ENCODE measurements at places on chromosomes 2 and 18.

GRCh38 chr2:86476918-86477317, 35.7 kb downstream of the KDM3A start:
- no peak for DNase-seq

DNA sequence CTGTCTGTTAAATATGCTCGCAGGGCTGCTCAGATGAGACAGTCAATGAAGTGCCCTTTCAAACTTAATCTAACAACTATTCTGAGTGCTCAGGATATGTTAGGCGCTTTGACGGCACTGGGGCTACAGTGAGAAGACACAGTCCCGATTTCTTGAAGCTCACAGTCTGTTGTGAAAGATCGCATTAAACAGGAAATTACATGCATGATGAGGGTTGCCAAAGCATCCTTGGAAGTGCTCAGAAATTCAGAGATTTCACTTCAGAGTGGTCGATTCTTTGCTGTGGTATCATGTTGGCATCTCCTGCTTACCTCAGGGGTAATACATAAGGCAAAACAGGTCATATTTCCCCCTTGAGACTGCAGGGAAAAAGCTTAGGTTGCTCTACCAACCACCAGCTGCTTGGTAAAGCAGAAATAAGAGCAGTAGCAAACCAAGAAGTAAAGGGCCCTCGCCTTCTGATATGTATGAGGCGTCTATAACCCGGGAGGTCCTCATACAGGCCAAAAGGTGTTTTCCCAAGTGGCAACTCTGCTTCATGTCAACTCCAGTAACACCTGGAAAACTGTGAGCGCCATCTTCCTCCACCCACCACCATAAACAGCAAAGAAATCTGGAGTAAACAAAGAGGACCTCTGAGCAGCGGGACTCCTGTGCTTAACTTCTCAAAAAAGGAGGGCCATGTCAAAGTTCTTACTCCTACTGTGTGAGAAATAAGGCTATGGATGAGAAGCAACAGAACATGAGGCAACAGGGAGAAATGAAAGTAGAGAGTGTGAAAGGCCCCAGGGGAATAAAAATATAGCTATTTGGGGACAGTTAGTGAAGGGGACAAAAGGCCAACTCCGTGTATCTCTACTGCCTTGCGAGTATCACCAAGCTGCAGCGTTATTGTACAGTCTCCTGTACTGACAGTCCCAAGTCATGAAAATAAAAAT, 79.3 kb downstream of the CLHC1 start:
- DNase-seq = no peak

- no peak for DNase-seq
Measured at GRCh38 chr18:58490238-58490637, 138.7 kb downstream of the ALPK2 start.

GRCh38 chr2:218035463-218036100, 32.8 kb upstream of the TNS1 start:
- DNase-seq = no peak

GRCh38 chr2:151945186-151945585, 117.0 kb upstream of the ARL5A start:
- DNase-seq = no peak

GRCh38 chr2:234814374-234814773, 137.4 kb upstream of the SH3BP4 start:
- no peak for DNase-seq

DNA sequence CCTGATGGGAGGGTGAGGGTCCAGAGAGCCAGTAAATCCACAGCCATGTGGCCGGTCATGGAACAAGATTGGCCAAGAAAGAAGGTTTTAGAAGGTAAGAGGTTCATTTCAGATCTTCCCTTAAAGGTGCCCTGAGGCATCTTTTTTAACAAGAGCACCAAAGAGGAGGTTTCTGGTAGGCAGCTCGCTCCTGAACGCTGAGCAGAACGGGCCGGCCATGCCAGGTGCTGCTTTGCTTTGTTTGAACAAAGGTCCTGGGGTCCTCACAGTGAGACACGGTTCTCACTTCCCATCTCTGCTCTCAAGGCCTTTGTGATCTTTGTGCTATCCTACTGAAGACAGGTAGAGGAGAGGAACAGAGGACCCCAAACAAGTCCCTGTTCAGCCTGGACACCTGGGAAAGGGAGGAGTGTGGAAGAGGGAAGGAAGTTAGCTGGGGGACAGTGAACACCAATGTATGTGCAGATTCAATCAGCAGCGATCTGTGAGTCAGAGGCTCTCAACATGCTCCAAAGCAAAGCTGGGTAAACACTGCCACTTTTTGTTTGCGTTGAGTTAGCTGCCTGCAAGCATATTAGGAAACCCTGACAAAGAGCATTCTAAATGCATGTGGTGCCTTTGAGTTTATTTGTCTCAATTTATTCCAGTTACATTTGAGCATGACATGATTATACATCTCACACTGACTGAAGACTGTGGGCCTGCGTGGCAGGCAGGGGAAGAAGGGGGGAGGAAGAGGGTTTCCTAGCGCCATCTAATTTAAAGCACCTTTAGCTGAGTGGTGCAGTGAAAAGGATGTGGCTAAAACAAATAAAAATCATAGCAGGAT, 102.4 kb downstream of the ASB1 start:
- no peak for DNase-seq

DNA sequence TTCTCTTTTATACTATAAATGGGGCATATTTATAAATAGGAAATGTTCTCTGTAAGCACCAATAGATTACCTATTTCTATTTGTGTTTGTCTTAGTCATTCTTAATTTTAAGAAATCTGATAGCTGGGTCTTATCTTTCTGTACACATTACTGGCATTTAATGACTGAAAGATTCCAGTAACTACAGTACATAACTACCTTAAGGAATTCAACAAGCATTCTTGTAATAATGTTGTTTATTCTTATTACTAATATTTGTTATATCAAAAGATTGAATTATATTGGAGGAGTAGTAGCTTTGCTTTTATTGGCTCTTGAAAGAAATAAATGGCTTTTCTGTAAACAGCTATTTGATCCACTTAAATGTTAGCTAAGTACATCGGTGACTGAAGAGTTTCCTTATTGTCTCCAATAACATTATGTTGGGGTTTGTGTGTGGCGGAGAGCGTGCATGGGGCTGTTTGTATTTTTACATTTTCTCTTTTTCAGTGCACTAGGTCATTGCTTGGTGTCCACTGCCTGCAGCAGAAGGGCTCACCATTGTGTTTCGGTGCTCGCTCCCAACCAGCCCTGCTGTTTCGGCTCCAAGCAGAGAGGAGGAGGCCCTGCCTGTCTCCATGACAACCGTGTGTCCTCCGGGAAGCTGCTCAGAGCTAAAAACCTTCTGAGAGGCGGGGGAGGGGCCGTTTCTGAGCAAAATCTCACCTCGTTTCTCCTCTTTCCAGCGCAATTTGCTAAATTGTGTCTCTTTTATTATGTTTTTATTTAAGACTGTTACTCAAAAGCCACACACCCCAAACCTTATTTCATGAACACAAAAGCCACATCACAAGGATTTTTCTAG, 112.5 kb upstream of the SLC38A11 start:
- DNase-seq = no peak

DNA sequence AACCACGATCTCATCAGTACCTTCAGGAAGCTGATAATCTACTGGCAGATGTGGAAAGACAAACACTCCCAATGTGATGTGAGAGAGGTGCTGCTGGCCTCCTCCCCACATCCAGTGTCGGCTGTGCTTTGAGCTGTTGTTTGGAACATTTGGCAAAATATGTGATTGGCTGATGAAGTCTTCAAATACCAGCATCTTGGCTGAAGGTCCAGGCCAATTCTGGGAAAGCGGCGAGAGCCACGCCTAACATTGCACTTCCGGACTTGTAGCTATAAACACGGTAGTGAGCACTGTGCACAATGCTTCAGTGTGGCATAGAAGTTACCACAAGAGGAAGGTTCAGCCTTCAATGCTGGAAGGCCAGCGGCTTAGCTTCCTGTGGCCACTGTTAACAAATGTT, 198.8 kb downstream of the DCDC2C start:
- no peak for DNase-seq

GRCh38 chr2:120914839-120915521, 179.3 kb downstream of the GLI2 start:
- no peak for DNase-seq

GRCh38 chr2:73892631-73893329, at the start of gene ACTG2:
Gene ACTG2 (plus strand): TSS chr2:73893008. CDS start chr2:73901312, 8,304 bp downstream.
- DNase-seq = no peak

GRCh38 chr2:68319398-68320117, at the start of gene CNRIP1:
Gene CNRIP1 (minus strand): TSS chr2:68319949. CDS start chr2:68319400, 549 bp downstream.
- no peak for DNase-seq

DNA sequence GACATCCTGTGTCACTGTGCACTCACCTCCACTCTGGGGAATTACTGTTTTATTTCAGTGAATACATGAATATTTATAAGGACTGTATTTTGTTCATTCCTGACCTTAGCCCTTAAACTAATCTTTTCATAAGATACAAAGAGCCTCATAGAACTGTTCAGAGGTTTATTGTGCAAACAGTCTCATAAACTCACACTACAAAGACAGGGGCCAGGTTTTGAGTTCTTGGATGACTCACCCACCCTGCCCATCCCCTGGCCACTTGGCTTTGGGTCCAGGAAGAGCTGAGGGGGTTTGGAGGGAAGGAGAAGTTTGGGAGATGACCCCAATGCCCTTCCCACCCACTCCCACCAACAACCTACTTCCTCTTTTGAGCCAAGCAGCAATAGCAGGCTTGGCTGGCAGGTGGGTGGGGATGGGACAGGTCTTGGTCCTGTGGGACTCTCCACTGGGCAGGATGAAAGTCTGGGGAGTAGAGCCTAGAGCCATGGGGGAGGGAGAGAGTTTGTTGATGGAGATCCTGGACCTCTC, 43.1 kb upstream of the IL1R2 start:
- DNase-seq = no peak

- no peak for DNase-seq
Measured at GRCh38 chr2:46982351-46983064, 66.9 kb upstream of the MCFD2 start.

DNA sequence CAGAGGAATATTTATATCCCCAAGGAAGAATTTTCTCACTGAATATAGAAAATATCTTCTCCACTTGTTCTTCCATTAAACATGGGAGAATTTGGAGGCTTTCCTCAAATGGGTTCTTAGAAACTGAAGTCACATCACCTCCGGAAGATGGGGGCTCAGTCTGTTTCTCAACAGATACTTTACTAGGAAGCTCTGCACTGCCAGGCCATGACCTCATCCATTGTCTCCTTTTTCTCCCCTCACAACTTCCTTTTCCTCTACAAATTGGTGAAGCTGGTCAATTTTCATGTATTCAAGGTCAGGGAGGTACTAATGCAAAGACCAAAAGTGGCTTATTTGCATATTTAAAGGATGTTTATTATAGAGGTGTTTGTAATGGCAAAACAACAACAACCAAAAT, 173.1 kb downstream of the RNF152 start:
- DNase-seq = no peak

DNA sequence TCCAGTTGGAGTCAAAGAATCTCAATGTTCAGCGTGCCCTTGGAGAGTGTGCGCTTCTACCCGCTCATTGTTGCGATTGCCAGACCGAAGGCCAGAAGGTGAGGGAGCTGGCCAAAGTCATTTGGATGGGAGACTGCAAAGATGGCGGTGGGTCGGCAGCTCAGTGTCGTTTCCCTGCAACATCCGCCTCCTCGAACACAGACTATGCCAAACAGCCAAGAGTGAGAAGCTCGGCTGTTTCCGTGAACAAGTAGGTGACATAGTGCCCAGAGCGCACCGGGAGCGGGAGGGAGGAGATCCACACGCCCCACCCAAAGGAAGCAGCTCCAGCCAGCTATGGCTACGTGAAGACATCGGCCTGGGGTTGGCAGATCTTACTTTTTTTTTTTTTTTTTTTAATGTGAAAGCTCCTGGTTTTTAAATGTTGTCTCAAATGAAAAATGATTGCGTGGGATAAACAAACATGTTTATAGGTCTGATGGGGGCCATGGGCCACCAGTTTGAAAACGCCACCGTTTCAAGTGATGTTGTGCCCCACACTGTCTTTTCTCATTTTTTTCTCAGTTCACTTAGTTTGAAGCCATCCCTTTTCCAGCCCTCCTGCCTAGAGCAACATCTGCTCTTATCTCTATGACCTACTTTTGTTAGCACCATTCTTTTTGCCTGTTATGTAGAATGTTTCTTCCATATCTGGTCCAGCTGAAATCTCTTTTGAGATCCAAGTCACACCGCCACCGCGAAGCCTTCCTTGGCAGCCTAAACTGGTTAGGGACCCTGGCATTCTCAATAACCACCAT, 682.4 kb downstream of the RNF144A start:
- DNase-seq = no peak

DNA sequence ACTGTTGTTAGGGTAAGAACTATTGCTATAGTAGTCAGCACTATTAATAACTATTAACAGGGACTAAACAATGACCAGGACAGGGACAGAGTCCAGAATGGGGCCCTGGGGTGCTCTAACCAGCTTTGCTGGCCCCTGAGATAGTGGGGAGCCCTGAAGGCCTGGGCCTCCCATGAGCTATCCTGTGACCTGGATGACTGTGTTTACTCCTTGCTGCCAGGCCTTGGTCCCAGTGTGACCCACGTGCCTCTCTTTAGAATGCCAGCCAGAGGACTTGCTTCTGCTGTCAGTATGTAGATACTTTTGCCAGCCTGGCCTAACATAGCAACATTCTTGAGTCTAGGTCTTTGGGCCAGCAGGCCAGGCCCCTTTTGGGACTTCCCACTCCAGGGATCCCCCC, 11.4 kb downstream of the CDK5R2 start:
- DNase-seq = no peak

- DNase-seq = no peak
Measured at GRCh38 chr2:216849987-216850386, 9.9 kb downstream of the TNP1 start.

GRCh38 chr2:184413221-184413620, 185.1 kb upstream of the ZNF804A start:
- no peak for DNase-seq

- no peak for DNase-seq
Measured at GRCh38 chr18:54181856-54182602, 42.4 kb downstream of the MBD2 start.

- no peak for DNase-seq
Measured at GRCh38 chr18:76450452-76451395, 44.3 kb downstream of the ZNF516 start.

GRCh38 chr2:174487820-174488162, 962 bp upstream of the GPR155 start:
- DNase-seq = no peak

GRCh38 chr2:61887717-61888266, 664 bp downstream of the CCT4 start:
- DNase-seq = no peak

DNA sequence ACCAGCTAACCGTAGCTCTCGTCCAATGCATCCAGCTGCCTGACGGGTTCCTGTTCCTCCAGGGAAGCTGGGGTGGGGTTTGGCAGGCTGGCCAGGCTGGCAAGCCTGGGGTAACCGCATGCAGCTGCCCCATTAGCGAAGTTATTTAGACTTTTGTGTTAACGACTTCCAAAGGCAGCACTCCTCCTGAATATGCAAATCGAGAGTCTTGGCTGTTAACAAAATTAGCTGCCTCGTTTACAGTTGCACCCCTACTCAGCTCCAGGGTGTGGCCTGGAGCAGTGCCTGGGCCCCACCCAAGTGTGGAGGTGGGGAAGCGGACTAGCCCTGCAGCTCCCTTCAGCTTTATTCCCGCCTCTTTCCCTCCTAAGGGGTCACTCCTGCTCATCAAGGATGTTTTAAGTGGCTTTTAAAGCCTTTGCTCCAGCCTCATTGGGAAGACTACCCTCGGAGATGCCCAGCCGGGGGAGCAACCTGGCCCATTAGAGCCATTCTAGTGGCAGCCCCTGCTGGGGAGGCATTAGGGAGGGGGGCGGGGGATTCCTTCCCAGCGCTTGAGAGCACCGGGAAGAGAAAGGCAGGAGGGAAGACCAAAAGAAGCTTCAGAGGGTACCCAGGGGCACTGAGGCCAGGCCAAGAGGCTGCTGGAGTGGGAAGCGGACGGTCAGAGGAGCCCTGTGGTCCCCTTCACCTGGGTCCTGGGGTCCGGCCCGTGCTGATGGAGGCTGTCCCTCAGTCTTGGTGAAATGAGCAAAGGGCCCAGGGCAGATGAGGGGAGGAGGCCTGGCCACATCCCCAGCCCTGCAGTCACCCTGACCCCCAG, 204.1 kb downstream of the CELF4 start:
- no peak for DNase-seq

Data from CD4-positive, alpha-beta T cell treated with Interleukin-4 for 1 hour (primary cell).